ENCODE measurements at places on chromosomes 6 and 20.

DNA sequence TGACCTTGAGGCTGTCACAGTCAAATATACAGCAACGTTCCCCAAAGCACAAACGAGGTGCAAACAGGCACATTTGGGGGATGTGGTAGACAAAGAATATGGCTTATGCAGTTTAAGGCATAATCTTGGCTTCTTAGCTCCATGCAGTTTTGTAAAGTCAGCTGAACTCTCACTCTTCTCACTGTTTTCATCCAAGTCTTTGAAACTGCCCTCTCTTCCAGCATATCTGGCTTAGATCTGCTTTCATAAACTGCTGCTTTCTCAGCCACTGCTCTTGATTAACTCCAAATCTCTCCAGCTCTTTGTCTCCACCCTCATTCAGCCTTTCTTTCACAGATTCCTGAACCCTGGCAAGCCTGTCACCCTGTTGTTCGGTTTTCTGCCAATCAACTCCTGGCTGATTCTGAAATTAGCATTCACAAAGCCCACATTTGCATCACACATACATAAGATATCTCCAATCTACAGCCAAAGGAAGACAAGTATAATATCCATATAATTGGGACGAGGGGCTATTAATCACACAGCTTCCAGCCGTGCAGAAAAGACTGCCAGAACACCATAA is 301.1 kb upstream of the RNF217 start:
- DNase-seq, result no peak

- DNase-seq, result peak; percentile 60
Measured at GRCh38 chr6:40894962-40895799, 143.8 kb downstream of the UNC5CL start.

DNA sequence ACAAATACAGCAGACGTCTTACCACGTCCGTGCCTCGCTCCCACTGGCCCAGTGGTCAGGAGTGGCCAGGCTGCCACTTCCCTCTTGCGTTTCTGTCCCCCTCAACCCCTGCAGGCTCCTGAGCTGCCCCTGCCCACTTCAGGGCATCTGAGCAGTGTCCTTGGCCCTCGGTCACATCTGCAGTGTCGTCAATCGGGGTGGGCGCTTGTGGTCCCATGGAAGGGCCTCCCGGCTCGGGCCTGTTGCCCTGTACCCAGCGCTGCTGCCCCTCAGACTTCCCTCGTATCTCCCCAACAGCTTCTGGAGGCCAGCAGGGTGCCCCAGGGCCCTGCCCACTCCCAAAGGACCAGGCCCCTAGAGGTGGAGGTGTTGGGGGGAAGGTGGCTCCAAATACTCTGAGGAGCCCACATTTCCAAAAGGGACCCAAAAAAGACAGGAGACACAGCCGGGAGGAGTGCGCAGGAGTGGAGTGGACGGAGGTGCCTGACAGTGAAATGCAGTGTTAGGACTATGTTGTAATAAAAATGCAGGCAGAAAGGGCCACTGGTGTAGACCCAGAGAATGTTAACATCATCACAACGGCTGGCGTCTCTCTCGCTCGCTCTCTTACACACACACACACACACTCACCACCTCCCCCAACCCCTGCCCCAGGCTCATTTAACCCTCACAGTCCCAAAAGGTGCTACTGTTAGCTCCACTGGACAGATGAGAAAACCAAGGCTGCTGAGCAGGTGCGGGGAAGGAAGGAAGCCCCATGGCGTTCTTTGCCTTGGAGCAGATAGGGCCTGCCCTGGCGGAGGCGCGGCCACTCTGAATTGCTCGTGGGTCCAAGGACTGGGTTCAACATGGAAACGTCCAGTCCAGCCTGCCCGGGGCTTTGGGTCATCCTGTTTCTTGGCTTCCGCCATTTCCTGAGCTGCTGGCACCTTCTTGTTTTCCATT is 343.9 kb downstream of the ZFAND3 start:
- DNase-seq, result no peak

- no peak for DNase-seq
Measured at GRCh38 chr6:53111865-53112264, 36.8 kb downstream of the GCM1 start.

GRCh38 chr6:47733879-47734558 is 35.6 kb downstream of the ADGRF4 start:
- DNase-seq, result no peak

DNA sequence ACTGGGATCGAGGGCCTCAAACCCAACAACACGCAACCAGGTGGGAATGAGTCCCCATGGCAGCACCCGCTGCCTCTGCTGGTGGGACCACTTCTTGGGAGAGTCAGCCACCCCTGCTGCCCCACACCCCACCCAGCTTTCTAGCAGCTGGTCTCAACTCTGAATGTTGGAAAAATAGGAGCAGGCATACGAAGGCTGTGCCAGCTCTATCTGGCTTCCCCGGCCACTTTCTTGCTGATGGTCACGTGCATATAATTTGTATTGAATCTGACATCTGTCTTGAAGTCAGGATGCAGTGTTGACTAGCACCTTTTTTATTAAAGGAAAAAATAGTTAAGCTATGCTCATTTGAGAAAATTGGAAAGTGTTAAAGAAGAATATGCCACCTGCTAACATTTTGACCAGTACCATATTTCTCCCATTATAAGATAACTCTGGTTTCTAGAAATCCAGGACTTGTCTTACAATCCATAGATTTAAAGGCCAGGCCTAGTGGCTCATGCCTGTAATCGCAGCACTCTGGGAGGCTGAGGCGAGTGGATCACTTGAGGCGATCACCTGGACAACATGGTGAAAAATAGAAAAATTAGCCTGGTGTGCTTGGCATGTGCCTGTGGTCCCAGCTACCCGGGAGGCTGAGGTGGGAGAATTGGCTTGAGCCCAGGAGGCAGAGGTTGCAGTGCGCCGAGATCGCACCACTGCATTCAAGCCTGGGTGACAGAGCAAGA is 26.9 kb upstream of the MAPRE1 start:
- DNase-seq, result no peak

GRCh38 chr6:13847326-13848050 is 33.1 kb upstream of the MCUR1 start:
- no peak for DNase-seq

GRCh38 chr6:150627585-150628025 is 27.9 kb downstream of the PLEKHG1 start:
- no peak for DNase-seq

GRCh38 chr6:129500958-129501739 is 208.8 kb downstream of the ARHGAP18 start:
- peak; percentile 93 for DNase-seq

DNA sequence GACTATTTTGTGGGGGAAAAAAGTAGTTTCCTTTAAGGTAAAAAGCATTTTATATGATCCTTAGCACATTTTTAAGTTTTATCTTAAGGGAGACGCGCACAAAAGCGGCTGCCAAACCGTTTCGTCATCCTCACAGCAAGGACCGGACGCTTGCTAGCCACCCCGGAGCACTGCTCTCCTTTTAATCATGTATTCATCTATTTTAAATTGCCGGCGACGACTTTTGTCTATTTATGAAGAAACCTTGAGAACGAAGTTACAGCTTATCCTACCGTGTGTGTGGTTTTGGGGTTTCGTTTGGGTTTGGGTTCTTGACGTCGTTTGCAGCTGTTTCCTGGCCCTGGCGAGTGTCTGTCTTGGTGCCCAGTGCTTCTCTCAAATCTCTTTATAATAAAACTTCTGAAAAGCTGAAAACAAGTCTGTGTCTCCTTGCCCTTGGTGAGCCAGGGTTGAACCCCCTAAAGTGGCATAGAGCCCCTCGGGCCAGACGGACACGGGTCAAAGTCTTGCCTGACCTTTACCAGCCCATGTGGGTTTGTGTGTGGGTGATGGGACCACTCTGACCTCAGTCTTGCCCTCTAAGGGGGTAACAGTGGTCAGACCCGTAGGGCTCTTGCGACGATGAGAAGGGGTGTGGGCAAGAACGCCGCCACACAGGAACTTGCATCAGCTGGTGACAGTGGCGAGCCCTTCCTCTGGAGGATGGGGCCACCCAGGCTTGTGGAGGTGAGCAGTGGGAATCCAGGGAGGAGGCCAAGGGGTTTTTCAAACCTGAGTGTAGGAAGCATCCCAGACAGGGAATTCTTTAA is 117.6 kb downstream of the JPH2 start:
- DNase-seq, result no peak

DNA sequence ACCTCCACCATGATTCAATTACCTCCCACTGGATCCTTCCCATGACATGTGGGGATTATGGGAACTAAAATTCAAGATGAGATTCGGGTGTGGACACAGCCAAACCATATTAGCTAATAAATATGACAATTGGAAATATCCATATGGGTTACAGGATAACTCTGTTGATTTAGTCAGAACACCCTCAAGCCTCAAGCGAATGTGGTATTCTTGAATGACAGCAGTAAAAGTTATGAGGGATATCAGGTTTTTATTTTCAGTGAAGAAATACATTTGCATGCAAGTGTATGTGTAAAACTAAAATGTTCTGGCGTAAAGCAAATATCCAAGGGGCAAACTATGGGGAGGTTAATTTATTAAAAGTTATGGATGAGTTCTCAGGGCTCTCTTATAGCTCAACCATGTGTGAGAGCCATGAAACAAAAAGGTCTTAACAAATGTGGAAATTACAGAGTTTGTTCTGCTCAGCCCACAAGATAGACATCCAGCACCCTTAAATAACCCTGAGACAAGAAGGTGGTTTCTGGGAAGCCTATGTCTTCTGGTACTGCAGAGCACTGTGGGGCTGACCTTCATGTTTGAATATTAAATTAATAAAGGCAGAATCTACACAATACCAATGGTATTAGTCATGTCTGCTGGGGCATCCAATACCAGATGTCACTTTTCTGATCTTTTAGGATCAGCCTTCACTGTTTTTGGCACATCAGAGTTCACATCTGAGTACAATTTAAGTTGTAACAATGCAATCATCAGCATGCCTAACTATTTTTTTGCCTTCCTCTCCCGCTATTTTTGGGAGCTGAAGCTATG is 370.5 kb upstream of the RSPO3 start:
- peak; percentile 21 for DNase-seq

- DNase-seq, result no peak
Measured at GRCh38 chr20:23609486-23610109, 3.9 kb upstream of the CST9 start.

DNA sequence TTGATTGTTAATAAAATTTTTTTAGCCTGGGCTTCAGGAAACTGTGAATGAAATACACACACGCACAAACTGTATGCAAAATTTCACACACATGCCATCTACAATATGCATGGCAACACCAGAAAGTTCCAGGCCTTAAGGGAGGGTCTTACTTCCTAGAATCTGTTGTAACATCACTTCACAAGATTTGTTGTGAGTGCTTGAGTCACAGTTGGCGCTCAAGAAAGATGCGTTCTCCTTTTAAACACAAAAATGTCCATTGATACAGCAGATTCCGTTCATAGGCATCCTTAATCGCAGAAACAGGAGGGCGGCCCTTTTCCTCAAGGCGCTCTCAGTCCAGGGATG is 485 bp upstream of the RTF2 start:
- no peak for DNase-seq

DNA sequence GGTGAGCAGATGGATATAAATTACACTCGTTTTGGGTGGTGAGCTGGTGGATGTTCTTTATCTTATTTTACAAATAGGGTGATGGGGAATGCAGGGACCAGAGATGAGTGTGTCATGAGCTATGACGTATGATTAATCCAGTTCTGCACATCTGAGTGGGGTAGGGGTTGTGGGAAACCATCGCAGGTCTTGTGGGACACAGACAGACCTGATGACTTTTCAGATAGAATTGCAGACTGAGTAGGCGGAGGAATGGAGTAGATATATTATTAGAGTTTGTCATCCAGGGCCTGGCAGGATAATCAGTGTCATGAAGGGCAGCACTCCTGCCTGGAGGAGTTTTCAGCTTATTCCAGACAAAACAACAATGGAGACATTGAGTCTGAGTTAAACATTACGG is 12.9 kb upstream of the DSP start:
- peak; percentile 85 for DNase-seq

DNA sequence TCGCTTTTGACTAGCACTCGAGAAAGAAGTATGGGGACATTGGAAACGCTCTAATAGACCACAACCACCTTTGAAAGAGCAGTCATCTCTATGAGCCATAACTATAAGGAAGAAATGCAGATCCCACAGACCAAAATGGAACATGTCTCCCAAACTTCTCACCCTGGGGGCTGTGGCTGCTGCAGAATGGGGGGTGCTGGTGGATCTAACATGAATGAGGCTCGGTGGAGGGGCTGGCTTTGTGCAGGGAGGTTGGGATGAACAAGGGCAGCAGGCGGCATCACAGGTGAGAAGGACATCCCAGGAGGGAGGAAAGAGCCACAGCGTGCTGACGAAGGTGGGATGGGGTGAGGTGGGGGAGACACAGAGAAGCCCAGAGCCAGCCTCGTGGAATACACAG is 10.5 kb upstream of the CCR6 start:
- DNase-seq, result no peak

- DNase-seq, result peak; percentile 51
Measured at GRCh38 chr6:163667372-163668060, 253.0 kb downstream of the QKI start.

DNA sequence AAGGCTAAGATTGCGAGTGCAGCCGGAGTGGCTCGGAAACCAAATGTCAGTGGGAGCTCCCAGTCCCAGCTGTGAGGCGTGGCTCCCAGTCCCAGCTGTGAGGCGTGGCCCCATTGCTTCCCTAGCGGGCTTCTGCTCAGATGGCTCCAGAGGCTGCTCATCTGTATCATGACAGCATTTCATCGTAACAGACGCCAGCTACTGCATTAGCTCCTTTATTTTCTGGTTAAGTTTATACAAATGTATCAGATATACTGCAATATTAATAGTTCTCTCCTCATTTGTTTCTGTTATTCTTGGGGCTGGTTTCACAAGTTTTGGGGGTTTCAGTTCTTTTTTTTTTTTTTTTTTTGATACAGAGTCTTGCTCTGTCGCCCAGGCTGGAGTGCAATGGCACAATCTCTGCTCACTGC is 34.7 kb upstream of the TBXT start:
- DNase-seq, result no peak

DNA sequence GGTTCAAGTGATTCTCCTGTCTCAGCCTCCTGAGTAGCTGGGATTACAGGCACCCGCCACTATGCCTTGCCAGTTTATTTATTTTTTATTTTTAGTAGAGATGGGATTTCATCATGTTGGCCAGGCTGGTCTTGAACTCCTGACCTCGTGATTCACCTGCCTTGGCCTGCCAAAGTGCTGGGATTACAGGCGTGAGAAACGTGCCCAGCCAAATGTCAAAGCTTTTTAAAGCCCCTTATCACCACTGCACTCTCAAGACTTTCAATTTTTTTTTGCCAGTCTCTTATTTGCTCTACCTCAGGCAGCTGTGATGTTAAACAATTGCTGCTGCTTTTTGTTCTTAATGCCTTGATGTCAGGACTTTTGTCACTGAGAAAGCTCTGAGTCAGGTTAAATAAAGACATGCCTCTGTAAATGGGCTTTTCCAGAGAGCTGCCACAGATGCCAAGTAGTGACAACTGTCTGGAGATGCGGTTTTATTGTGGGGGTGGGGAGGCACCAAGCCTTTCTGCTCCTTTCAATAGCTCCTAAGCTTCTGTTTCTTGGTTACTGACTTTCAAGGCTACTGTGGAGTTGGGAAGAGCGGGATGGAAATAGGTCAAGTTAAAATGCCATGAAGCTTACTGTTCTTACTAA is 29.2 kb downstream of the RSPH3 start:
- no peak for DNase-seq

Data from EL (cell line).